Glomerular endothelial cell (primary cell): ENCODE measurements at places on chromosomes 1 and 21. TPM values are rescaled to one million over a fixed set of nuclear protein-coding genes. Genes with fewer than 3 reads are reported as not detected.

LCE3E gene
- total RNA-seq: not detected in 2 replicates

PTGER3 gene
- total RNA-seq: 0.05 and 0.06 TPM in 2 replicates

- no peak for DNase-seq
These were observed 13.2 kb downstream of the RHOU start for GRCh38 chr1:228748431-228748830.

- no peak for DNase-seq
These were observed 533.1 kb downstream of the KIF26B start for GRCh38 chr1:245687636-245688535.
